Thoracic aorta (tissue), 2 donors: ENCODE measurements at places on chromosomes 5 and 9.

GRCh38 chr5:146507428-146507827 is 8.6 kb downstream of the GPR151 start:
- no peaks in the 10 kb centered on the region for H3K27me3 ChIP-seq
- H3K4me3 ChIP-seq: no peak overlapping the region
- no peak overlapping the region for H3K27ac ChIP-seq

GRCh38 chr5:147752666-147753290 is 29.8 kb downstream of the JAKMIP2 start:
- no peaks in the 10 kb centered on the region for H3K36me3 ChIP-seq
- H3K27ac ChIP-seq: no peak overlapping the region
- no peaks in the 10 kb centered on the region for H3K4me1 ChIP-seq
- H3K4me3 ChIP-seq: no peak overlapping the region

DNA sequence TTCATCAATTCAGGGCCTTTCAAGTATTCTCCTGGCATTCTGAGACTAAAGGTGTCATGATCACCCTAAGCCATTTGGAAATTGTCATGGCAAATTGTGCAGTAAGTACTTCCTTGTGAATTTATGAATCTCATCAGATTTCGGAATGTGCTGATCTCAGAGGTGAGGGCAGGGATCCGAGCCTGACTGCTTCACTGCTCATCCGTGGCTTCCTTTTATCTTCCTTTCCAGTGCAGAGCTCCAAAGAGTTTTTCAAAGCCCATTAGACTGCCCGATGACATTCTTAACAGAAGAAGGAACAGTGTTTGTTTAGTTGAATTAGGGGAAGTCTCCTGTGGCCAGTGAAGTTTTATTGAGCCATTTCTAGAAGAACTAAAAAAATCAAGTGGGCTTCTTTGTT is 182.8 kb upstream of the GDNF start:
- no peak for DNase-seq
- H3K27me3 ChIP-seq: no peaks in the 10 kb centered on the region
- no peaks in the 10 kb centered on the region for H3K36me3 ChIP-seq
- H3K4me1 ChIP-seq: no peaks in the 10 kb centered on the region
- H3K4me3 ChIP-seq: no peak overlapping the region
- no peak overlapping the region for H3K27ac ChIP-seq

DNA sequence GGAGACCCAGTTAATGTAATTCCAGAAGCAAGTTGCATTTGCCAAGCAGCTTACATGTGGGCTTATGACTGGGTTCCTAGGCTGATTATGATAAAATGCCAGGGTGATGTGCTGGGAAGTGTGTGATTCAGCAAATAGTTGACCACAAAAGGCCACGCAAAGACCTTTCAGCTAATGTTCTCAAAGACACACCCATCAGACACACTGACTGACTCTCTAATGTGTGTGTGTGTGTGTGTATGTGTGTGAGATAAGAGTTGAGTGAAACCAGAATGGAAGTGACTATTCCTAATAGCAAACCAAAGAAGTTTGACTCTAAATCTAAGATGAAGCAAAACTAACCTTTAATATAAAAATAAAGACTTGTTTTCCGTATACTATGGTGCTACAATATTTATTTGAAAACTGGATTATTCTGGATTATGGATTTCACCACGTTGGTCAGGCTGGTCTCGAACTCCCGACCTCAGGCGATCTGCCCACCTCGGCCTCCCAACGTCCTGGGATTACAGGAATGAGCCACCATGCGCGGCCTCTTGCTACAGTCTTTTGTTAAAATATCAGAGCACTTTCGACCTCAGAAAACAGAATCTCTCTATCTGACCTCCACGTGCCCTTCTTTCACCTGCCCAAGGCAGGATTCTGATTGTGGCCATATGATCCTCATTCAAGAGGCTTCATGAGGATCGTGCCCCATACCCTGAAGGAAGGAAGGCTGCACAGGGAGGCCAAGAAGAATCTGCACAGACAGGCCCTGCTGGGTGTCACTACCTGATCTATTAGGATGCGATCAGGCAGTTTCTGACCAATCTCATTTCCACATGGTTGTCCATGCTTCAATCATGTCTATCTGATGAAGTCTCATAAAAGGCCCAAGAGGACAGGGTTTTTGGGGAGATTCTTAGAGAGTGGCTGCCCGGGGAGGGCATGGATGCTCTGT is 75.6 kb downstream of the USP20 start:
- H3K27ac ChIP-seq: no peak overlapping the region
- H3K36me3 ChIP-seq: peaks cover 10% of the 10 kb centered on the region
- peak; percentile 27 for DNase-seq
- H3K27me3 ChIP-seq: no peaks in the 10 kb centered on the region

DNA sequence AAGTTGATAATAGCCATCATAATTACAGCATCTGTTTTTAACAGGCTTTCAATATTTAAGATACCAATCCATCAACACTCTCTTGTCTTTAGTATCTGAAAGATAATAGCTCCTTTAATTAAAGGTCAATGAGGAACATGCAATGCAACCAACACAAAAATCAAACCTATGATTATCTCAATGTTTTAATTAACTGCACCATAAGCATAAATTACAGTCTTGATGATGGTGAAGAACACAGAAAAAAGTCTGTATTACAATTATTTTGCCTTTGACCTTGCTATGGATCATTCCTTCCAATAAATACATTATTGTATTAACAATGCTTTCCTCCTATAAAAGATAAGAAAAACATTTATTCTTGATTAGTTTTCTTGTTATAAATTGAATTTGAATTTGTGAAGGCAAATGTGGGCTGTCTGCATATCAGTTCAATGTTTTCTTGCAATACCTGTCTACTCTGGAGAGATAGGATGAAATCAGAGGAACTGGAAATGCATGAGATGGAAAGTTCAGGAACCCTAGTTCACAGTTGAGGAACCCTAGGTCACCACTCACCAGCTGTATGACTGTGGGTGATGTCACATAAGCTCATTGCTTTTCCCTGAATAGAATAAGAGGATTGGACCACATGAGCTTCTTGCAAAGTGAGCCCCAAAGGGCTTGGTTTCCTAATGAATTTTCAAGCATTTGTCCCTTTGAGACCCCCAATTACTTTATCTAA is 58.5 kb upstream of the ANXA1 start:
- no peak for DNase-seq
- no peaks in the 10 kb centered on the region for H3K36me3 ChIP-seq
- no peaks in the 10 kb centered on the region for H3K27me3 ChIP-seq
- peaks cover 15% of the 10 kb centered on the region for H3K4me1 ChIP-seq
- H3K4me3 ChIP-seq: peak overlapping the region; percentile 67

- no peak overlapping the region for H3K4me3 ChIP-seq
- no peak for DNase-seq
- H3K36me3 ChIP-seq: no peaks in the 10 kb centered on the region
- peaks cover 6% of the 10 kb centered on the region for H3K4me1 ChIP-seq
Observed at GRCh38 chr5:149283626-149284480, 12.2 kb downstream of the AFAP1L1 start.

DNA sequence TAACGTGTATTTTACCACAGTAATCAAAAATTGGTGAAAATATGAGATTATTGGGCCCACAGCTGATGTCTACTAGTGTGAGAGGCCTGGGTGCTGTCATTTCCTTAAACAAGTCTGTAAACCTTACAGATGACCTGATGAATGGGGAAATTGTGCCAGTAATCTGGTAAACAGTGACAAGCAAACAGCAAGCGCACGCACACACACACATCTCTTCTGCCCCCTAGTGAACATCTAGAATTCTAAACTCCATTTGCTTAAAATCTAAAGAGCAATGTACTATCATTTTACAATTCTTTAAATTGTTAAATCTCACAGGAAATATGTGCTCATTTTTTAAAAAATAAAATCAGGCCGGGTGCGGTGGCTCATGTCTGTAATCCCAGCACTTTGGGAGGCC is 7.5 kb upstream of the RAPGEF1 start:
- H3K36me3 ChIP-seq: no peaks in the 10 kb centered on the region
- no peak overlapping the region for H3K27ac ChIP-seq
- H3K4me1 ChIP-seq: no peaks in the 10 kb centered on the region
- DNase-seq: no peak
- H3K27me3 ChIP-seq: no peaks in the 10 kb centered on the region

DNA sequence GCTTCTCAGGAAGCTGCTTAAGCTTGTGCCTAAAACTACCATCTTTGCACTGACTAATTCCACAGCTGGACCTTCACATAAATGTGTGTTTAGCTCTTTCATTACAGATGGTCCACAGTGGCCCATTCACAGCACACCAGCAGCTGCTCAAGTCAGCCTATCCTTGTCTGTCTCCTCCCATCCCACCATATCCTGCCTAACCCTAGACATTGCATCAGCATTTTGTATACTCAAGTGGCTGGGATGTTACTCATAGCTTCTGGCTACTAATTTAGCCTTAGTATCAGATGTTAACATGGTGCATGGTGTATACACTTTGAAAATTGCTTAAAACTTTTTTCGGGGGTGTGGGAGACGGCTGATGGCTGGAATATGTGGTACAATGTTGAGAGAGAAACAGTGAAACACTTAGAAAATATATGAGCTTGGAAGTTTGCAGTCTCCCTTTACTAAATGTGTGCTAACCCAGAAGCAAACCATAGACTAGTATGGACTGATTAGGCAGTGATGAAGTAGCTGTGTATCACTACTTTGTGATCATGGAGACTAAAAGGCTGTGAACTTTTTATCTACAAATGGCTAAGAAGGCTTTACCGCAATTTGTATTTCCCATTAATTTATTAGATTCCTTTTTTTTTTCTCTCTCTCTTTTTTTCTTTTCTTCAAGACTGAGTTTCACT is 83.1 kb downstream of the JMY start:
- H3K4me3 ChIP-seq: no peak overlapping the region
- no peak for DNase-seq
- peaks cover 20% of the 10 kb centered on the region for H3K36me3 ChIP-seq
- H3K27me3 ChIP-seq: no peaks in the 10 kb centered on the region
- H3K27ac ChIP-seq: no peak overlapping the region
